Uterus (tissue), 4 donors: ENCODE measurements at places on chromosomes 12 and 14. TPM values are rescaled to one million over a fixed set of nuclear protein-coding genes. Genes with fewer than 3 reads are reported as not detected.

GRCh38 chr12:32776258-32776657, 20.6 kb upstream of the YARS2 start:
- DNase-seq: no peak
- H3K27me3 ChIP-seq: peaks cover 6% of the 10 kb centered on the region
- H3K4me1 ChIP-seq: no peaks in the 10 kb centered on the region
- H3K27ac ChIP-seq: no peak overlapping the region
- no peak overlapping the region for H3K4me3 ChIP-seq

- H3K36me3 ChIP-seq: no peaks in the 10 kb centered on the region
- H3K27me3 ChIP-seq: no peaks in the 10 kb centered on the region
- DNase-seq: peak; percentile 65
- no peaks in the 10 kb centered on the region for H3K4me1 ChIP-seq
These were observed 2.7 kb upstream of the CDKN1B start for GRCh38 chr12:12714276-12715021.

GRCh38 chr12:21973221-21973620, 32.0 kb upstream of the ABCC9 start:
- H3K36me3 ChIP-seq: no peaks in the 10 kb centered on the region
- no peak overlapping the region for H3K27ac ChIP-seq
- H3K4me1 ChIP-seq: no peaks in the 10 kb centered on the region
- no peak for DNase-seq

DNA sequence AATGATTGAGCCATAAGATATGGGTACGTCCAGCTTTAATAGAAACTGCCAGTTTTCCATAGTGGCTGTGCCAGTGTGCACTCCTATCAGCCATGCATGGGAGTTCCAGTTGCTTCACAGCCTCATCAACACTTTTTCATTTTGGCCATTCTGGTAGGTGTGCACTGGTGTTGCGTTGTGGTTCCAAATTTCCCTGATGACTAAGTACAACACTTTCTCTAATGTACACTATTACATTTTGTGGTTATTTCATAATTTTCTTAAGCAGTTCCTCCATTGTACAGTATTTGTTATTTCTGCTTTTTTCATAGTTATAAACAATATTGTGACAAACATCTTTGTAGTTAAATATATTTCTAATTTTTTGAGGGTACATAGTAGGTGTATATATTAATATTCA, 21.5 kb upstream of the OAS1 start:
- no peak for DNase-seq
- H3K36me3 ChIP-seq: no peaks in the 10 kb centered on the region
- H3K27me3 ChIP-seq: no peaks in the 10 kb centered on the region
- no peak overlapping the region for H3K4me3 ChIP-seq
- no peak overlapping the region for H3K27ac ChIP-seq
- H3K4me1 ChIP-seq: no peaks in the 10 kb centered on the region

AVPR1A gene
- total RNA-seq: 8.7 TPM

GRCh38 chr14:94056579-94057308, 24.3 kb downstream of the DDX24 start:
- no peaks in the 10 kb centered on the region for H3K4me1 ChIP-seq
- no peak for DNase-seq
- no peaks in the 10 kb centered on the region for H3K27me3 ChIP-seq
- no peak overlapping the region for H3K27ac ChIP-seq
- H3K4me3 ChIP-seq: no peak overlapping the region
